T-helper 9 cell (primary cell): ENCODE measurements at places on chromosomes 1 and 21.

GRCh38 chr1:207935166-207935583 lies 24.2 kb upstream of the CD34 start:
- DNase-seq: no peak

- no peak for DNase-seq
Observed at GRCh38 chr1:163202833-163203451, at the start of gene RGS5. Gene RGS5, minus strand, starts transcription at chr1:163202916. Its CDS starts 81 bp downstream, at chr1:163202835.

DNA sequence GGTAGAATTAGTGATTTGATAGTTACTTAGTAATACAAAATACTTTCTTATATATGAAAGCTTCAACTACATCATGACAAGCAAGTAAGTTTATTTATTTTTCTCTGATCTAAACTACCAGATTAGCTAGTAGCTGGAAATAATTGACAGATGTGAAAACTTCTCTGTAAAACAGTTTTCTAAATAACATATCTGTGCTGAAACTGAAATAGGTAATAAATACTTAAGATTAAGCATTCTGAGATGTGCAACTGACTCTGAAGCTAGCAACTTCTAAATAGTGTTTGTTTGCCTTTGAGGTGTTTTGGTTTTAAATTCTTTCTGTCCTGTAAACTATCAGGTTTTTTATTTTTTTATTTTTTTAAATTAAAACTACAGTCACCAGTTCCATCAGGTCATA lies 18.5 kb upstream of the LHX8 start:
- no peak for DNase-seq

GRCh38 chr1:168218658-168219057 lies 7.1 kb upstream of the SFT2D2 start:
- DNase-seq: no peak

DNA sequence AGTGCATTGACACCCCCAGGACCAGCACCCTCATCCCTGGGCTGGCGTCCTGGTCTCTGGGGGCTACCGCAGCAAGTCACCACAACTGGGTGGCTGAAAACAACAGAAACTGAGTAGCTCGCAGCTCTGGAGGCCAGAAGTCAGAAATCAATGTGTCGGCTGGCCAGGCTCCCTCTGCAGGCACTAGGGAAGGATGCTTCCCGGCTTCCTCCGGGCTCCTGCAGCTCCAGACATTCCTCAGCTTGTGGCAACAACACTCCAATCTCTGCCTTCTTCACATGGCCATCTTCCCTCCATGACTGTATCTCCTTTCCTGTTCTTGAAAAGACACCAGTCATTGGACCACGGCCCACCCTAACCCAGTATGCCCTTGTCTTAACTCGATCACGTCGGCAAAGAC lies 224.2 kb downstream of the NPHP4 start:
- no peak for DNase-seq
